ENCODE measurements at places on chromosomes 3 and 15. TPM values are rescaled to one million over a fixed set of nuclear protein-coding genes. Genes with fewer than 3 reads are reported as not detected.

- no peak for DNase-seq
These were observed 25.2 kb upstream of the SLC4A7 start for GRCh38 chr3:27509376-27509775.

- no peak for DNase-seq
These were observed 301.2 kb downstream of the MECOM start for GRCh38 chr3:169362301-169362700.

ARID3B gene
- total RNA-seq, result 12.5 TPM

ENTPD3 gene
- 0.48 TPM for total RNA-seq

DNA sequence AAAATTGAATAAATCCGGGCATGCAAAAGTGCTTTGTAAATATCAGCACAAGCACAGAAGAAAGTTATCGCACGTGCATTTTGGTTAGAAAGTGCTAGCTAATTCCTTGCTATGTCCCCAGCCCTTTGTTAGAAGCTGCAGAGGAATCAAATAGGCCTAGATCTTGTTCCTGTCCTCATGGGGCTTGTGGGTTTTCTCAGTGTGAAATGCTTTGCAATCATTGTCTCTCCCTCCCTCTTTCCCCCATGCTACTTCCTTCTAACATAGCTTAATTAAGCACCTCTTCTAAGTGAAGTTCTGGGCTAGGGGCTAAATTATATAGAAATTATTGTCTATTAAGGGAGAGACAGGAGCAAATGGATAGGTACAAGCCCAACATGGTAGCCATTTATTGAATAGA, 271.7 kb downstream of the RPLP1 start:
- no peak for DNase-seq

DNA sequence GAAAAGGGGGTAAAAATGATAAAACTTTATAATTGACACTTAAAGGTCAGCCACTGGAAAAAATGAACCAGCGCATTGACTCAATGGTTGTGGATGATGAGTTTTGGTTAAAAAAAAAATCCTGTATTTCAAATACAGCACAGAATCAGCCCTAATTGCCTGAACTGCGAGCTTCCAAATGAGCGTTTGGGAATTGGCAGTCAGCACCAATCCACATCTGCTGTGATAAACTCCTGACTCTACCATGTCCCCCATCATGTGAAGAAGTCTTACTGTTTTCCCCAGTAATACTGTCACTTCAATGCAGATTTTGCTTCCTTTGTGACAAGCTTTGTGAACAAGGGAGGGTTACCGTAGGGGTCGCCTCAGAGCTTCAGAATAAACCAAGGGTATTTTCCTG, 235.4 kb downstream of the EBLN2 start:
- no peak for DNase-seq

GRCh38 chr15:89009080-89009479, 79.2 kb upstream of the ABHD2 start:
- no peak for DNase-seq

SYNPR gene
- 9.9 TPM for total RNA-seq

GRCh38 chr15:84099181-84099580, 136.4 kb upstream of the GOLGA6L4 start:
- DNase-seq, result peak; percentile 38

DNA sequence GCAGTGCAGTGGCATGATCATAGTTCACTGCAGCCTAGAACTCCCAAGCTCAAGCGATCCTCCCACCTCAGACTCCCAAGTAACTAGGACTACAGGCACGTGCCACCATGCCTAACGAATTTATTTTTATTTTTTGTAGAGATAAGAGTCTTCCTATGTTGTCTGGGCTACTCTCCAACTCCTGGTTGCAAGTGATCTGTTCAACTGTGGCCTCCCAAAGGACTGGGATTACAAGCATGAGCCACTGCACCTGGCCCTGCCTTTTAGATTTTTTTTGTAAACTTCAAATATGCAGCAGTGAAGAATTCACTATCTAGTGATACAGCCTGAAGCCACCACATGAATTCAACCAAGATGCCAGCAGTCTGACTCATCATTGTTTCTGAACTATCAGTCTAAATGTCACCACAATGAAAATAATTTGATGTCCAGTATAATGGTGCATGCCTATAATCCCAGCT, 32.7 kb downstream of the UBXN7 start:
- no peak for DNase-seq

Measured in umbilical cord (tissue), 2 donors.